H1 (cell line): ENCODE measurements at places on chromosomes 5 and 9.

DNA sequence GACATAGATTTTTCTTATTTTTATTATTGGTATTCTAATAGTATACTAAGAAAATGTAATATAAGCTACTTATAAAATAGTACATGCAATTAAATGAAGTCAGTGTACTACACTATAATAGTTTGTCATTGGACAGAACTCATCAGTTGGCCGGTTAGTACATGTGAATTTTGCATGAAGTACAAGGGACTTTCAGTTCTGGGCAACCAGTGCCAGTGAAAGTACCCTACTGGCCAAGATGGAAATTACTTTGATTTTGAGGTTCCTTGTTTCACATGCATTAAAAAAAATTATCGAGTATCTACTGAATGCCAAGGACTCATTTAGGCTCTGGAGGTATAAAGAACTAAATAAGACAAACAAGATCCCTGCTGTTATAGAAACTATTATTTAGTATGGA lies 213.4 kb upstream of the ELL2 start:
- no peaks in the 10 kb centered on the region for H3K4me1 ChIP-seq
- no peaks in the 10 kb centered on the region for H3K27me3 ChIP-seq
- no peak overlapping the region for H3K27ac ChIP-seq
- H3K36me3 ChIP-seq = no peaks in the 10 kb centered on the region
- DNase-seq = no peak

- no peaks in the 10 kb centered on the region for H3K36me3 ChIP-seq
- H3K4me3 ChIP-seq = no peak overlapping the region
- H3K27me3 ChIP-seq = no peaks in the 10 kb centered on the region
- peak; percentile 88 for DNase-seq
- H3K4me1 ChIP-seq = peaks cover 2% of the 10 kb centered on the region; the same call in 1 of the 2 replicates
Observed at GRCh38 chr5:168947212-168947868, 353.6 kb downstream of the SLIT3 start.

DNA sequence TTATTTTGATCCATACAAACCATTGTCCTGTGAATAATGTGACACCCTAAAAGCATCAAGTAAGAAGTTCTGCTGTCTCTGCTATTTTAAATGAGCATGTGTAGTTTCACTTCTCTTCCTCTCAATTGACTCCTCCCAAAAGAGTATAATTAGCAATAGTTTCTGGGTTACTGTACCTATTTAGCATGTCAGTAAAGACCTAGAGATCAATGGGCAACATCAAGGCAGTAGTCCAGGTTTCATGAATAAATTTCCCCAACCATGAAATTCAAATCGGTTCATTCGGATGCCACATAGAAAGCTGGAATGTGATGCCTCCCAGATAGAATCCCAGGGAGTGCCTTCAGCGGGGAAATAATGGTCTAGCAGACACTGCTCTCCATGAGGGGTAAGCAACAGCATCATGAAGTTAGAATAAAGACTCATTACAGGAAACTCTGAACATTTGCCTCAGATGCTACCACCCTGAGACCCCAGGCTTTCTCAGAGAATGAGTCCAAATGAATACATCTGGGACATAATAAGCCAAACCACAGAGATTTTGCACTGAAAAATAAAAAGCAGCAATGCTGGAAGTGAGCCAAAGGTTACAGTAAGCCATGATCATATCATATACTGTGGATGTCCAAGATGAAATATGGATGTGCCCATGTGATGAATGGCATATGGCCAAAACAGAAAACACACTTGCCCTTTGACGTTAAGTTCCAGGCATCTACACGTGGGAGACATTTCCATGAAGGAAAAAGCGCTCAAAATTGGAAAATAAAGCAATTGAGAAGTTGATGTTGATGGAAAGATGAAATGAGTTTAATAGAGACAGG lies 1107.0 kb upstream of the SEMA6A start:
- no peaks in the 10 kb centered on the region for H3K36me3 ChIP-seq
- no peak overlapping the region for H3K4me3 ChIP-seq
- no peaks in the 10 kb centered on the region for H3K27me3 ChIP-seq
- DNase-seq = no peak
- H3K27ac ChIP-seq = no peak overlapping the region

GRCh38 chr5:121819682-121820261 lies 31.9 kb upstream of the FTMT start:
- H3K27ac ChIP-seq = no peak overlapping the region
- no peaks in the 10 kb centered on the region for H3K27me3 ChIP-seq
- H3K36me3 ChIP-seq = no peaks in the 10 kb centered on the region
- DNase-seq = no peak

DNA sequence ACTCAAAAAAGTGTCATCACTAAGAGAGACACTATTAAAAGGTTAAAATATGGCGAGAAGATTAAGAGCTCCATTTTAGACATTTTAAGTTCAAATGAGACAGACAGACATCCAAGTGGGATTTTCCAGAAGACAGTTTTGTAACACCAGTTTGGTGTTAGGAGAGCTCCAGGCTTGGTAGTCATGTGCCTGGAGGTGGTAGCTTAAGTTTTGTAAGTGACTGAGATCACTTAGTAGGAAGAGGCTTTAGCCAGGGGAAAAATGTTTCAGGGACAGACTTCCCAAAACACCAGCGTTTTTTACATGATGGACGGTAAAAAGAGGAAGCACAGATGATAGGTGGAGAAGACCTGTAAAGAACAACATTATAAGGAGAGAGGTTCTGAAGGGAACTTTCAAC lies 150.3 kb downstream of the GIN1 start:
- H3K27me3 ChIP-seq = no peaks in the 10 kb centered on the region
- no peak overlapping the region for H3K27ac ChIP-seq
- H3K36me3 ChIP-seq = no peaks in the 10 kb centered on the region
- no peaks in the 10 kb centered on the region for H3K4me1 ChIP-seq
- H3K4me3 ChIP-seq = no peak overlapping the region

DNA sequence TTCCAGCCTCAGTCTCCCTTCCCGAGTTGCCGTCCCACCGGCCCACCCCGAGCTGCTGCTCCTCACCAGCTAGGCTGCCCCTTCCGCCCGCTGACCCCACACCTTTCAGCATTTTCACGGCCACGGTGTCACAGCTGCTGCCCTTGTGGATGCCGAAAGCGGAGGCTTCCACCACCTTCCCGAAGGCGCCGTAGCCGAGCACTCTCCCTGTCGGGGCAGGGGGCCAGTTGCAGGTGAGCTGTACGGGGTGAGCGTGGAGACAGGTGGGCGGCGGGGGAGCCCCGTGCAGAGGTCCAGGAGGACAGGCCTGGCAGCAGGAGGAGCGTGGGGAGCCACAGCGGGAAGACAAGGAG lies 28.2 kb upstream of the SCGB3A1 start:
- no peak overlapping the region for H3K27ac ChIP-seq
- H3K4me3 ChIP-seq = 0 out of 2 replicates have a peak overlapping the region, but pooled peaks have one; percentile 47
- DNase-seq = no peak

- peaks cover 5% of the 10 kb centered on the region for H3K27me3 ChIP-seq
- DNase-seq = no peak
Observed at GRCh38 chr9:121302786-121303185, 34.8 kb downstream of the GSN start.

GRCh38 chr9:36832164-36832795 lies 201.8 kb downstream of the PAX5 start:
- no peaks in the 10 kb centered on the region for H3K27me3 ChIP-seq
- H3K4me1 ChIP-seq = peaks cover 12% of the 10 kb centered on the region; the same call in 1 of the 2 replicates
- H3K36me3 ChIP-seq = no peaks in the 10 kb centered on the region
- H3K4me3 ChIP-seq = no peak overlapping the region
- H3K27ac ChIP-seq = no peak overlapping the region
- no peak for DNase-seq

GRCh38 chr9:86772635-86772993 lies 174.7 kb downstream of the GAS1 start:
- H3K4me1 ChIP-seq = no peaks in the 10 kb centered on the region
- no peaks in the 10 kb centered on the region for H3K36me3 ChIP-seq
- no peaks in the 10 kb centered on the region for H3K27me3 ChIP-seq
- DNase-seq = no peak
- H3K27ac ChIP-seq = no peak overlapping the region

DNA sequence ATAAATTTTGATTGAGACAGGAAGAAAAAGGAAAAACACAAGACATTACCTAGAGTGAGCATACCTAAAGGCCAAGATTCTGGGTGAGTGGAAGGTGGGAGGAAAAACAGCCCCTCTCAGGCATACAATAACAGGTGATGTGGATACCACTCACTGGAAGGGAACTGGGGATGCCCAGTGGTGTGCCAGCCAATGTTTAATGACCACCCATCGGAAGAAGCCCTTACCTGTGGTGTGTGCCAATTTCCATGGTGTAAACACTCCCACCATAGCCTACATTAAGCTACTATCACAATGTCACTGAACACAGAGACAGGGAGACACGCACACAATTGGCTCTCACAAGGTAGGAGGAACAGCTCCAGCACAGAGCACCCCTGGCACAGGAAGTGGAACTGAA lies 63.5 kb downstream of the SEMA5A start:
- no peaks in the 10 kb centered on the region for H3K27me3 ChIP-seq
- no peaks in the 10 kb centered on the region for H3K36me3 ChIP-seq
- H3K27ac ChIP-seq = no peak overlapping the region
- no peak overlapping the region for H3K4me3 ChIP-seq

DNA sequence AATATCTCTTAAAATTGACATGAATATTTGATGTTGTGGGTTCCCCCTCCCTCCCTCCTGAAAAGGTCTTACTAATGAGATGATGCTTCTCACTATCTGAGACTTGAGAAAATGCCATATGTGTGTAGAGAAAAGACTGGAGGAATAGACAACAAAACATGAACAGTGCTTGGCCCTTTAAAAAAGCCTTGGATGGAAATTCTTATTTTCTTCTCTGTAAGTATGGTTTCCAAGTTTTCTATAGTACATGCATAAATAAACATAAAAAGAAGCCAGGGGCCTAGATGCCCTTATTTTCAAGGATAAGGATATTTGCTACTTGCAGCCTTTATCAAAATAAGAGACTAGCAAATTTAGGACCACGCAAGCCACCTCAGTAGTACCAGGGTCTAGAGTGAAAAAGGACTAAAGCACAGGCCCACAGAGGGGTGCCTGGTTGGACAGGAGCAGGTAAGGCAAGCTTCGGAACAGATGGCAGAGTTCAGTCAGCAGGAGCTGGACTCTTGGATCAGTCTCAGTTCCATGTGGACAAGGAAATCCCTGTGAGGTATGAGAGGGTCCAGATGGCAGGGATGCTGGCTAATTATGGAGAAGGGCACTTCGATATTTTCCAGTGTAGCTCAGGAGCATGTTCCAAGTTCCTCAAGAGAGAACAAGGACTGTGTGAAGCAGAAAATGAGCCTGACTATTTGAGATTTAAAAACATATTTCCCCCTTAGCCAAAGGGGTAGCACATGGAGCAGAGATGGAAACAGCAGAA lies 4.6 kb upstream of the ANP32B start:
- H3K27me3 ChIP-seq = peaks cover 40% of the 10 kb centered on the region
- no peaks in the 10 kb centered on the region for H3K36me3 ChIP-seq
- no peak overlapping the region for H3K4me3 ChIP-seq
- H3K27ac ChIP-seq = no peak overlapping the region

DNA sequence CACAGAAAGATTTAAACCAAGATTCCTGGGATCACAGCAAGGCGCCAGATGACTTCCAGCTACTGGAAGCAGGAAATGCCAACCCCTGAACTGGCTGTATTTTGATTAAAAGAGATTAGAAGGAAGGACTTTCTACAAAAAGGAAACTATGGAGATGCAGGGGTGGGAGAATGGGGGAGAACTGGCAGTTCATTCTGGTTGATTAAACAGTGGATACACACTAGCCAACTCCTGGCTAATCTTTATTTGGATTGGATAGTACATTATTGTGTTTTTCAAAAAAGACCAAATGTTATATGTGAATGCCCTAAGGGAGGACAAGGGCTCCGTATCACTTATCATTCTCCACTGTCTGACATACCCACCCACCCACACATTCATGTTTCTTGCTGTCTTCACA lies 93.2 kb downstream of the CDO1 start:
- DNase-seq = no peak
- no peaks in the 10 kb centered on the region for H3K4me1 ChIP-seq
- H3K27me3 ChIP-seq = no peaks in the 10 kb centered on the region

- H3K4me3 ChIP-seq = no peak overlapping the region
- H3K27ac ChIP-seq = no peak overlapping the region
- no peak for DNase-seq
- H3K36me3 ChIP-seq = no peaks in the 10 kb centered on the region
- no peaks in the 10 kb centered on the region for H3K27me3 ChIP-seq
Observed at GRCh38 chr9:120183615-120184014, 396.4 kb downstream of the CDK5RAP2 start.

- DNase-seq = no peak
- no peaks in the 10 kb centered on the region for H3K4me1 ChIP-seq
- no peak overlapping the region for H3K4me3 ChIP-seq
- no peaks in the 10 kb centered on the region for H3K27me3 ChIP-seq
- no peak overlapping the region for H3K27ac ChIP-seq
Observed at GRCh38 chr9:109602987-109603386, 104.9 kb upstream of the PTPN3 start.

- no peak overlapping the region for H3K4me3 ChIP-seq
- H3K36me3 ChIP-seq = no peaks in the 10 kb centered on the region
- no peaks in the 10 kb centered on the region for H3K4me1 ChIP-seq
- DNase-seq = no peak
- H3K27me3 ChIP-seq = no peaks in the 10 kb centered on the region
Observed at GRCh38 chr5:122656160-122656559, 118.7 kb upstream of the SNX2 start.

DNA sequence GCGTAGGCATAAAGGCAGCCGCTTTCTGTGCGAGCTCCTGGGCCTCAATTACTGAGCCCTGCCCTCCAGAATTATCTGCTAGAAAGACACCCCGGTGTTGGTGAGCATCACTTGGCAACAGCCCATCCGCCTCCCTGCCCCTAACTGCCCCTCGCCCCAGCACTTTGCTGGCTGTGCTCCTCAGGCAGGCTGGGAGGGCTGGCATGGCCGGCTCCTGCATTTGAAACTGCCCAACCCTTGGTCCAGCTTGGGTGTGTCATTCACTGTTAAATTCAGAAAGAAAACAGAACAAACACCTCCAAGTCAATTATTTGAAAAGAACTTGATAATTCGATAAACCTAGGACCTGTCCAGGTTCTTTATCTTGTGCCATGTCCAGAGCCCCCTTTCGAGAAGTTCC lies 334.2 kb downstream of the IRX2 start:
- H3K27me3 ChIP-seq = no peaks in the 10 kb centered on the region
- no peak overlapping the region for H3K4me3 ChIP-seq
- H3K4me1 ChIP-seq = no peaks in the 10 kb centered on the region
- no peak for DNase-seq

- no peak for DNase-seq
- H3K27me3 ChIP-seq = no peaks in the 10 kb centered on the region
Observed at GRCh38 chr5:111383288-111383970, 128.9 kb downstream of the STARD4 start.

DNA sequence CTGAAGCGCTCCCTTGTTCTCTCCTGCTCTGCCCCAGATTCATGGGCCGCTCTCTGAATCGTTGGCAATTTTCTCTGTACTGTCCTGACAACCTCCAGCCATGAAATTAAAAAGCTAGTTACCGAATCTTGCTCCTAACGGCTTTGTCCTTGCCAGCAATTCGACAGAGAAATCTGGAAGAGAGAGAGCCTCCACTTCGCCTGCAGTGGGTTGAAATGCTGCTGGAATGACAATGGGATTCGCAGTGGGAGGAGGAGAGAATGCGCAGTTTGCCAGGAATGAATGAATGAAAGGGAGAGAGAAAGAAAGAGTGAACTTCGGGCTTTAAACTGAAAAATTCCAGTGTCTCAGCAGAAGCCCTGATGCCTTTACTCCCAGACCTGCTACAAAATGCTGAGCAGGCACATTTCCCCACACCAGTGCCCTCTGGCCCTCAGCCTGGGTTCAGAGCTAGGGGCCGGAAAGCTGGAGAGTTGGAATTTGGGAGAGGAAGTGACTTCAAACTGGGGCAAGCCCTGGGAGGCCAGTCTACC lies 11.5 kb upstream of the BOD1 start:
- H3K27me3 ChIP-seq = no peaks in the 10 kb centered on the region
- peak; percentile 58 for DNase-seq
- H3K4me3 ChIP-seq = no peak overlapping the region
- H3K4me1 ChIP-seq = peaks cover 18% of the 10 kb centered on the region
